SK-N-DZ (cell line): ENCODE measurements at places on chromosomes 3 and 15.
A peak's percentile ranks its signal among the peaks of the same experiment; 100 is the strongest.

DNA sequence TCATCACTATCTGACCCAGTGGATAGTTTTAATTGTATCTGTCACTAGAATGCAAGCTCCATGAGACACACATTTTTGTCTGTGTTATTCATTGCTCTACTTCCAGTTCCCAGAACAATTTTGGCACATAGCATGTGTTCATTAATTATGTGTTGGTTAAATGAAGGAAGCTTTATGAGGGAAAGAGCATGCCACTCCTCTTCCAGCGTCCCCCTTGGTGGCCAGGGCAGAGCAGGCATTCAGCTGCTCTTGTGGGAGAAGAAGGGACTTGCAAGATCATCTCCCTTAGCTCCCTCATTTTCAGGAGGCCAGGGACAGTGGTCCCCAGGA, 489 bp upstream of the GALNT15 start:
- no peak for DNase-seq

GRCh38 chr3:32239307-32240158, 1.1 kb downstream of the CMTM8 start:
- peak; percentile 79 for DNase-seq

DNA sequence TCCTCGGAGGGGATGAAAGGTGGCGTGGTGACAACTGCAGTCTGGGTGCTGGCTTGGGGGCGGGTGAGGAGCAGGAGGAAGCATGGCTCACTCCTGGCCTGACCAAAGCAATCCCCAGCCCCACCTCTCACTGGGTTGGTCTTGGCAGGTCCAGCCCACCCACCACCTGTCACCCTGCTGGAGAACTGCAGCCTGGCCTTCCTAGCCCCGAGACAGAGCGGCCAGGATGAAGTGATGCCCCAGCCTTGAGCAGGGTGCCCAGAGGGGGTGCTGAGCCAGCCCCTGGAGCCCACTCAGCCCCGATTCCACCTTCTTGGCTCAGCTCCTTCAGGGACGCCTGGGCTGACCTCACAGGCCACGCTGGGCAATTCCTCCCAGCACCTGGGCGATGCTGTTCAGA, 89.9 kb downstream of the IQSEC1 start:
- no peak for DNase-seq

GRCh38 chr3:149965278-149965677, 5.4 kb downstream of the PFN2 start:
- DNase-seq: no peak

DNA sequence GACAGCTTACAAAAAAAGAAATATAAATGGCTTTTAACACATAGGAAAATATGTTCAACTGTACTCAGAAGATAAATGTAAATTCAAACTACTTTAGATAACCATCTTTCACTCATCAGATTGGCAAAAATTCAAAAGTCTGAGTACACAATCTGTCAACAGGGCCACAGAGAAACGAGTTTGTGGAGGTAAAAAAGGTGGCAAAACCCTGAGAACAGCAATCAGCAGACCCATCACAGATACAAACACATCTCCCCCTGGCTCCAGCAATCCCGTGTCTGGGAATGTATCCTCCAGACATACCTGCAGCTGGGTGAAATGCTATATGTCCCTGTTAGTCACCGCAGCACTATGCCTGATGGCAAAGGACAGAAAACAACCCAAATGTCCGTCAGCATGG, 149.5 kb downstream of the OSBPL10 start:
- DNase-seq: no peak
